Activated CD4-positive, alpha-beta T cell treated with anti-CD3 and anti-CD28 coated beads for 36 hours (primary cell): ENCODE measurements at places on chromosomes 5 and 9.

DNA sequence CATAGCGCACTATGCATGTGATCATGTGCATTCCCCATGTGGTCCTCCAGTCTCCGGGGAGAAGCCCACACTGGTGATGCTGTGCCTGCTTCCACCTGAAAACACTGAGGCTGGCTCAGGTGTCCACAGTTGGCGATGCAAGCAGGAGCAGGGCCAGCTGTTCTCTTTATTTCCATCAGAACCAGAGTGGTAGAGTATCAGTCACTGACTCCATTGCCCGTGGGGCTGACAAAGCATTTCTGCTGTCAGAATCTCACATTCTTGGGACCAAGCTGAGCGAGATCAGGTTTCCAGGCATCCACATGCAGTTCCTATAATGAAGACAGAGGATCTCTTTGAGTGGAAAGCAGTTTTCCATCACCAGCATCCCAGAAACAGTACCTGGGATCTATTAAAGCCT, 52.5 kb downstream of the GADD45G start:
- no peak for DNase-seq

- no peak for DNase-seq
Measured at GRCh38 chr5:119292701-119293515, 62.9 kb upstream of the TNFAIP8 start.

DNA sequence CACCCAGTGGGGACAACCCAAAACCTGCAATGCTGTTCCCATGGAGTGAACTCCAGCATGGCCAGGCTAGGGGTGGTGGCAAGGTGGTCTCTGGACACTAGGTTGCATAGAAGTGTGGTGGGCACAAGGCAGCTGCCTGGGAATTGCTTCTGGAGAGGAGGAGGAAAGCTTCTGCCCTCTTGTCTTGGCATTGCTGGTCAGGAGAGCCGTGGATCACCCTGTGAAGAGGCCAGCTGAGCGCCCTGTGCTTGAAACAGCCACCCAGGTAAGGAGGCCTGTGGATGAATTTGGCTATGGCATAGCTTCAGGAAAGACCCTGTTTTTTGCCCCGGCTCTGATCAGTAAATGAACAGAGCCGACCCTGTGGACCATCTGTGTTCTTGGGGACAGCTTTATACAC, 273.1 kb downstream of the HSPA4 start:
- no peak for DNase-seq

DNA sequence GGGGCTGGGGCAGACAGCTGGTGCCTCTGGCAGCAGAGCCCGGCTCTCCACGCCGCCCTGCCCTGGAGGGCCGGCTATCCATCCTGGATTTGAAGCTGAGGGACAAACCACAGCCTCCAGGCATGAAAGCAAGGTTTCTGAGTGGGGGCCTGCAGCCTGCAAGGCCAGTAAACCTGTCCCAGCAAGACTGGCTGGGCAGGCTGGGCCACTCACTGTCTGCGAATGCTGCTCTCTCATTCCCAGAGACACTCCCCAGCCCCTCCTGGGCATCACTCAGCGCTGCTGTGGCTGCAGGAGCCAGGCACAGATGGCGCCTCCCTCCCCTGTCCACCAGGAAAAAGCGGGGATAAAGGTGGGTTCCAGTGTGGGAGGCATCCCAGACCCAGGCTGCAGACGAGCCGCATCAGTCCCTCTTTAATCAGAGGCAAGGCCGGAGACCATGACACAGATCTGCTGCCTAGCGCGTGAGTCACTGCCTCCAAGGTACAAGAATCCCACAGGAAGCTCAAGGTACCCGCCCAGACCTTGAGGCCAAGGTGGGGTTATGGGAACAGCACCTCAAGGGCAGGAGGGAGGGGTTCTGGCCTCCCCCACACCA, 118.0 kb downstream of the VAV2 start:
- no peak for DNase-seq

- no peak for DNase-seq
Measured at GRCh38 chr5:41903382-41903891, 707 bp upstream of the RIMOC1 start.

GRCh38 chr9:127921557-127922120, 4.8 kb upstream of the ST6GALNAC4 start:
- peak; percentile 88 for DNase-seq

GRCh38 chr5:144103611-144104485, 66.6 kb downstream of the YIPF5 start:
- no peak for DNase-seq

- DNase-seq = no peak
Measured at GRCh38 chr9:91676046-91676445, 252.4 kb upstream of the NFIL3 start.

DNA sequence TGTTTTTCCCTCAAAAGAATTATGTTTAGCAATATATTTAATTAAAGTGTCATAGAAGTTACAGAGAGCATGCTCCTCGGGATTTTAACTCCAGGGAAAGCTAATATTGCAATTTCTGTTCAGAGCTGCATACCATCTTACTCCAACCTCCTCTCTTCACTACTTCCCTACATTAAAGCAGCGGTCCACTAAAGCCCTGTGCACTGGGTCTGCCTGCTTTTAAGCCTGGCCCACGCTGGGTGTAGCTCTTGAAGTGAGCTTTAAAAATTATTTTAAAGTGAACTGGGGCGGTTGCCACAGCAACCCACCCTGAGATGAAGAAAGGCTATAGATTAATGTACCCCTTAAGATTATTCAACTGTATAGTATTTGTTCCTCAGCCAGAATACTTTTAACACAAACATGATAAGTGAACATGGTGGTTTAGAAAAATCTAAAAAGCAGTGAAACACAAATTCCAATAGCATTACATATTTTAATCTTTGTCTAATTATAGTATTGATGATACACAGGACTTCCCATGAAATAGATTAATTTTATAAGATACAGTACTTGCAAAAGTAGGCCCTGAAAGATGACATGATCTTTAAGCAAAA, 3.9 kb upstream of the MEF2C start:
- no peak for DNase-seq

- DNase-seq = no peak
Measured at GRCh38 chr5:66410122-66410521, 186.1 kb upstream of the MAST4 start.

DNA sequence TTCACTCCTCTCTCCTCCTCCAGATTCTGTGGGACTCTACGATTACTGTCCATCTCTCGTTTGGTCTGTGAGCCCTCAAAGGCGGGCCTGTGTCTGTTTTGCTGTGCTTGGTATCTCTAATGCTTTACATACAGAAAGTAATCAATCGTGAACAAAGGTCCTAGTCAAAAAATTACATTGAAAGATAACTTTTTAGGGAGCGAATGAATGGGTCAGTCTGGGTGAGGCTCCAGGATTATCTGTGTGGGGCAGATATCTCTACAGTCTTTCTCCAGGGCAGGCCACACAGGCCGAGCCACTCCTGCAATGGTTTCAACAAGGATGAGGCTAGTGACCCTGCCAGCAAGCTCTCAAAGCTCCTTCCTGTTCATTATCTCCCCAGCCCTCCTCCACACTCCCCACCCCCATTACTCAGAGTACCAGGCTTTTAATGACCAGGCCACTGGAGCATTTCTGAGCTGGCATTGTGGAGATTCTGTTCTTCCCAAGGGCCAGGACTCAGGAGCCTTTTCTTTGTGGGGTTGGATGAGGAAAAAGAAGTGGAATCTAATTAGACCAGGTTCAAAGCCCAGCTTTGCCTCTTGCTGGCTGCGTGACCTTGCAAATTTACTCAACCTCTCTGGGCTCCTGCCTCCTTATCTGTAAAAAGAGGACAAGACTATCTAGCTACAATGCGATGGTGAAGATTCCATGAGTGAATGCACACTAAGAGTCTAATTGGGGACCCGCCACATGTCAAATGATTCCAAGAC, 10.2 kb downstream of the CORO2A start:
- no peak for DNase-seq

- no peak for DNase-seq
Measured at GRCh38 chr5:135443161-135443960, 3.8 kb downstream of the DCANP1 start.

GRCh38 chr5:176630681-176631222, 277 bp downstream of the EIF4E1B start:
- no peak for DNase-seq

DNA sequence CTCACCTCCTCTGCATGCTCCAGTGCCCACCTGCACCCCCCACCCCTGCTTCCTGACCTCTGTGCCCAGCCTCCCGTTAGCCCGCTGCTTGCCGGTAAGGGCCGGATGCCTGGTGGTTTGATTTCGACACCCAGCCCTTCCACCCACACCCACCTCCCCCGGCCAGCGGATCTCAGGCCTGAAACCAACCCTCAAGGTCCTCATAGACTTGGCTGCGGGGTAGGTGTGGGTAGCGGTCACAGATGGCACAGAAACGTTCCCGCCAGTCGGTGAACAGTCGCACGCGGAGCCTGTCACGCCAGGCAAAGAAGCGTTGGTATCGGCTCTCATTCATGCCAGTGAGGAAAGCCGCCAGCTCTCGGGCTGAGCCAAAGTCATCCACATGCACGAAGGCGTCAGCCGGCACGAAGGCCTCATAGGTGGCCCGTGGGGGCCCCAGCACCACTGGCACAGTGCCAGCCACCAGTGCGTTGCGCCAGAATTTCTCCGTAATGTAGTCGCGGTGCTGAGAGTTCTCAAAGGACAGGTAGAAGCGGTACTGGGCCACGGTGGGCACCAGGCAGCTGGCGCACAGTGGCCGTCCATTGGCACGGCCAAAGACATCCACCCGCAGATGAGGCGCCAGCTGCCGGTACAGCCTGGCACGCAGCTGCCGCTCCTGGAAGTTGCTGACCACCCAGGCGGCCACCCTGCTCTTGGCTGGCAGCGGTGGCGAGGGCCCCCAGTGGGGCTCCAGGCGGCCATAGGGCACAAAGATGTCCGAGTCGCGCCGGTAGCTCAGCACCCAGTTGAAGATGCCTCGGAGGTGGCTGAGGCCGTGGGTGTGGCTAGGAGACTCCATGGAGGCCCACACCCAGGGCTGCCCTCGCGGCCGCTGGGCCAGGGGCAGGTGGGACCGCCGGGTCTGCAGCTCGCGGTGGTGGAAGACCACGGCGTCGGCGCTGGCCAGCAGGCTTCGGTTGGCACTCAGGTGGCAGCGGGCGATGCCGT, 1.1 kb downstream of the FUT7 start:
- peak; percentile 77 for DNase-seq

DNA sequence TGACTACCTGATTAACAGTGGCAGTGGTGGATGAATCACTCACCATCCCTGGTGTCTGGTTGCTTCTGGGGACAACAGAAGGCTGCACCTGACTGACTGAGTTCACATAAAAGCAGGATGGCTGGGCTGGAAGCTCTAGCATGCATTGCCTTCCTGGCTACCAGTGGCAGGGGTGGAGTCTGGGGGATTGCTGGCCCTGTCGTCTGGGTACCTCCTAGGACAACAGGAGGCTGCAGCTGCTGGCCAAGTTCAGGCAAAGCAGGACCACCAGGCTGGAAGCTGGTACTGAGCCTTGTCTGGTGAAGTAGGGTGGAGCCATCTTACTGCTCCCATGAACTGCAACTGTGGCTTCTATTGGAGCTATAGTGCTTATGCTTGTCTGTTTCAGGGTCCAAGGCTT, 480.8 kb upstream of the CTNND2 start:
- no peak for DNase-seq

GRCh38 chr9:33846231-33846630, 29.3 kb downstream of the UBE2R2 start:
- DNase-seq = no peak

DNA sequence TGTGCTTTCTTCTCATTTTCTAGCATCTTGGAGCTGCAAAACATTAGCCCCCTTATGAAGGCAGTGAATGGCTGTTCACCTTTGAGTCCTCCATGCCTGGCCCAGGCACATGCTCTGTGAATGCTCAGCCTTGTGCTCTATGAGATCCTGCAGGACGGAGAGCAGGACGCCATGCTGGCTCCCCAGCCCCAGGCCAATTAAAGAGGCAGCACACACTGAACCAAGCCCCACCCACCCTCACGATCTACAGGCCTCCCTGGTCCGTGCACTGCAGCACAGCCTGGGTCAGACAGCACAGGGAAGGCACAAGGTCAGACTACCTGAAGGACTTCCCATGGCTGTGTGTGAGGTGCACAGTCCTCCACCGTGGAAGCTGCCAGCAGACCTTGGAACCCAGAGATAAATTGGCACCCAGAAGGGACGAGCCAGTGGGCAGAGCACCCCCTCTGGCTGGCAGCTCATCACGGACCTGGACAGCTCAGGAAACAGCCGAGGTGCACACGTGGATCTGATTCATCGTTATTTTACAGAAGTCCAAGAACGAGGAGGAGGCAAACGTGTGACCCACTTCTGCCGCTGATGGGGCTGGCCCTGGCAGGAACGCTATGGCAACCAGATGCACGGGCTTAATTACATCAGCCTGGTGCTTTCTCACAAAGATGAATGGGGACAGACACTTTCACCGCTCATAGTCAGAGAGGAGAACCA, 59.5 kb downstream of the OLFM1 start:
- DNase-seq = no peak

GRCh38 chr5:80540691-80541090, 29.4 kb downstream of the ANKRD34B start:
- DNase-seq = no peak

GRCh38 chr5:93677359-93677891, 64.0 kb downstream of the POU5F2 start:
- no peak for DNase-seq

- DNase-seq = no peak
Measured at GRCh38 chr5:32760091-32760509, 49.0 kb downstream of the NPR3 start.

- DNase-seq = peak; percentile 35
Measured at GRCh38 chr9:88590558-88591146, 55.7 kb downstream of the NXNL2 start.

GRCh38 chr9:110283751-110284150, 27.4 kb upstream of the TXN start:
- no peak for DNase-seq

- DNase-seq = no peak
Measured at GRCh38 chr5:9987101-9987500, 262.6 kb downstream of the ATPSCKMT start.

- no peak for DNase-seq
Measured at GRCh38 chr5:156819967-156820581, 30.0 kb upstream of the PPP1R2B start.

- no peak for DNase-seq
Measured at GRCh38 chr9:3058409-3058808, 214.5 kb upstream of the PUM3 start.

- DNase-seq = peak; percentile 70
Measured at GRCh38 chr9:88534456-88535225, at the start of gene NXNL2. Gene NXNL2, plus strand, starts transcription at chr9:88535178. Its CDS starts 257 bp downstream, at chr9:88535435.

- peak; percentile 75 for DNase-seq
Measured at GRCh38 chr9:91949946-91950664, at the start of gene ROR2. Gene ROR2, minus strand, starts transcription at chr9:91950228.

GRCh38 chr5:152649609-152650008, 244.5 kb upstream of the NMUR2 start:
- no peak for DNase-seq

- no peak for DNase-seq
Measured at GRCh38 chr9:101481261-101481660, 45.7 kb upstream of the ALDOB start.

GRCh38 chr5:4079831-4080230, 484.2 kb downstream of the IRX1 start:
- no peak for DNase-seq

- DNase-seq = peak; percentile 58
Measured at GRCh38 chr9:4985386-4986266, 554 bp downstream of the JAK2 start.

- no peak for DNase-seq
Measured at GRCh38 chr5:6348476-6349000, 29.8 kb downstream of the MED10 start.
